Occipital lobe (tissue), 3 donors: ENCODE measurements at places on chromosomes 4 and X. TPM values are rescaled to one million over a fixed set of nuclear protein-coding genes. Genes with fewer than 3 reads are reported as not detected.

DNA sequence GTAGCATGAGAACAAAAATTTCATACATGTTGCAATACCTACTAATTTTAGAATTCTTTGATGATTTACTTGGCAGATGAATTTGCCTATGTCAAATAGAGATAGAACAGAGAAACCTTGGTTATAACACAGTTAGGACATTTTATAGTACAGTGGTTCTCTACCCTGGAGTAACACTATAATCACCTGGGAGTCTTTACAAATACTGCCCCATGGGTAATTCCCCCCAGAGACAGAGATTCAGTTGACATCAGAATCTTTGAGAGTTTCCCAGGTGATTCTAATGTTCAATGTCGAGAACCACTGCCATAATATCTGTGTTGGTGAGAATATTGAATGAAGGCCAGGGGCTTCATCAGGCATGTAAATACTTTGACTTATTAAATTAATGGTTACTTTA lies 401.3 kb upstream of the NDST4 start:
- DNase-seq, result no peak

GRCh38 chr4:46484881-46485280 lies 95.0 kb upstream of the GABRA2 start:
- no peak for DNase-seq

- DNase-seq, result no peak
These were observed 262.7 kb downstream of the DHX15 start for GRCh38 chr4:24321616-24322015.

GRCh38 chr4:108042927-108043326 lies 53.2 kb downstream of the HADH start:
- DNase-seq, result no peak

DNA sequence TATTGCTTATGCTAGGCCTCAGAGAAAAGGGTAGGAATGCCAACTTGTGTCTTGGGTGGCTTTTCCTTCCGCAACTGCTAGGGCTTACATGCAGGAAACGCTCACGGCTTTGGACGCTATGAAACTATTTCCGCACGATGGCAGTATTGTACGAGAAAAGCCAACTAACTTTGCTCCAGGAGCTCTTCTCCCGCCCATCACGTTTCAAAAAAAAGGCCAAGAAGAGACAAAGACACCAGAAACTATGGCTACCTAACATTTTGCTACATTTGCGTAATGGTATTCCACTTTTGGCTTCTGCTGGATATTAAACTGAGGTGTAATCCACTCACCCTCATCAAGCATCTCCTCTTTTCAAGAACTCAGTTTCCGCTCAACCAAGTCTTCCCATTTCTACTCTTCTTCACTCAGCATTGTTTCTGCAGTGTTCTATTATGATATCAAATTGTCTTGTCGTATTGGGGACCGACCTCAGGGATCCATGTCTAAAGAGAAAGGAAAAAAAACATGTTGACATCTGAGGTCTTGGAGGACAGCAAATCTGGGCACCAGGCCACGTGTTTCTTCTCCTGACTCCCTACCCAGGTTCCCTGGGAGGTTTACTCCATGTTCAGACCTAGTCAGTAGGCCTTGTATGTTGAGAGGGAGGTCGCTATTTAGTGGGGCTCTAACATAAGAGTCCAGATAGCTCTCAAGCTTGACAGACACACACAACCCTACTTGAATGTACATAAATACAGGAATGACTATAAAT lies 239.4 kb upstream of the STK26 start:
- DNase-seq, result no peak

- DNase-seq, result no peak
These were observed 101.9 kb downstream of the SLIT2 start for GRCh38 chr4:20353646-20354045.

DNA sequence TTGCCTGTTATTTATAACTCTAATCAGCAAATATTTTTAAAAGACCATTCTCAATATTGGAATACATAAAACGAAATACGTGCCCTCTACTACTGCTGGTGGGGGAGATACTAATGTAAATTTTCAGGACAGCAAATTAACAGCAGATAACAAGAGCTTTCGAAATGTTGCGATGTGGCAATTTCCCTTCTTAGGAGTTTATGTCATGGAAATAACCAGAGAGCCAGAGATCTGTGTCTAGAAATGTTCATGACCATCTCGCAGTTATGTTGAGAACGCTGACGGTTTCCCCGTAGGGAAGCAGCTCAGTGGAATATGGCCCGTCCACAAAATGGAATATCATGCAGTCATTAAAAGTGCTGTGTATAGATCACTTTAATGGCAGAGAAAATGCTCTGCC lies 238.4 kb upstream of the PSAPL1 start:
- DNase-seq, result no peak

Gene FAM149A
- 38.8 TPM for total RNA-seq

Gene FGF13
- total RNA-seq, result 136 TPM

Gene NWD2
- 44.5 TPM for total RNA-seq

Gene EVC
- total RNA-seq, result 5.1 TPM
